ENCODE measurements at places on chromosomes 7 and 10.

- no peak for DNase-seq
These were observed 249.0 kb downstream of the KCNMA1 start for GRCh38 chr10:77388571-77389100.

DNA sequence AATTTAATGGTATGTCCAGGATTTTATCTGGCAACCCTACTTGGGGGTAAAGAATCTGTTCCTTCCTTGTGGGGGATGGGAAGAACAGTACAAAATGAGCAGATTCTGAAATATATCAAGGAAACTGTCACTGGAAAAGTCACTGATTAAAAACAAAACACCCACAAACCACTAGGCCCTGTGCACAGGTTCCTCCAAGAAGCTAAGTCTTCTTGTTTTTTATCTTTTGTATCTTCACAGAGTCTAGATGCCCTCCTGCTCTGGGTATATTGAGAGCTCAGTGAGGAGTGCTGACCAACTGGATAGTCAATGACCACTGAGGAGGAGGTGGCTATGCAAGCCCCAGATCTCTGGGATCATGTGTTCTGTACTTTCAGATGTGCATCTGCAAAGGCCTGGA, 86.8 kb upstream of the ANKRD1 start:
- DNase-seq = no peak

DNA sequence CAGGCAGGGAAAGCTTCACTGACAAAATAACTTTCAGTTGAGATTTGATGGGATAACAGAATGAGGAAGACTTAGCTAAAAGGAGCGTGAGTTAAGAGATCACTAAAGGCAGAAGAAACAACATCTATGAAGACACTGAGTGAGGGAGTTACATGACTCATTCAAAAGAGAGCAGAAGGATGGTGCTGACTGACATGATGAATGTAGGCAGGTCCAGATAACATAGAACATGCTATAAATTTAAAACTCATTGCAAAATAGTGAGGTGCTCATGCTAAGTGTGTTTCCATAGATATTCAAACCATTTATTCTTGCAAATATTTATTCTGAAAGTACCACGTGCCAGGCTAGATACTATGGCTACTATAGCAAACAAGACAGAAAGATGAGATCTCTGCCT, 116.4 kb upstream of the DGKB start:
- no peak for DNase-seq

GRCh38 chr10:3045471-3046209, 21.7 kb upstream of the PFKP start:
- no peak for DNase-seq

DNA sequence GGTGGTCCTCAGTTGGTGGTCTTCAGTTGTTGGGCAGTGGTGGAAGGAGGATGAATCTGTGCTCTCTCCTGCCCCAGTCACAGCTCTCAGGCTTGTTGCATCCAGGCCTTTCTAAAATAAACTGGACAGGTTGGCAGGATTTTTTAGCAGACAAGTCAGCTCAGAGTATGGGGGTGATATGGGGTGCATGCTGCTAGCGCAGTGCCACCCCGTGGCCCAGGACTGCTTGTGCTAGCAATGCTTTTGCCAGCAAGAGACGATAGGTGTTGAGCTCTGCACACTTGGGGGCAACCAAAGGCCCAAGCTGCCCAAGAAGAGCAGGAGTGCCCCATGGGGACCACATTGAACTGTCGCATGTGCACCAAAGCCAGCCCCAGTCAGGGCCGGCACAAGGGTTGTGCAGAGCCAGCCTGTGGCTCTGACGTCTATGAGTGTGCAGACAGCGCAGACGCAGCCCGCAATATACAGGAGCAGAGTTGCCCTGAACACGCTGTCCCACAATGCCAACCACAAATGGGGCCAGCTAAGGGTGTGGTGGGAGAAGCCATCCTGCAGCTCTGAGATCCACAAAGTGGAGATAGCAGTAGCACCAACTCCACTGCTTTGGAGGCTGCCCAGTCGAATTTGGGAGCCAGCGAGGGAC, 49.8 kb upstream of the PDSS1 start:
- DNase-seq = no peak

GRCh38 chr7:69946901-69947300, 348.6 kb downstream of the AUTS2 start:
- DNase-seq = peak; percentile 47

DNA sequence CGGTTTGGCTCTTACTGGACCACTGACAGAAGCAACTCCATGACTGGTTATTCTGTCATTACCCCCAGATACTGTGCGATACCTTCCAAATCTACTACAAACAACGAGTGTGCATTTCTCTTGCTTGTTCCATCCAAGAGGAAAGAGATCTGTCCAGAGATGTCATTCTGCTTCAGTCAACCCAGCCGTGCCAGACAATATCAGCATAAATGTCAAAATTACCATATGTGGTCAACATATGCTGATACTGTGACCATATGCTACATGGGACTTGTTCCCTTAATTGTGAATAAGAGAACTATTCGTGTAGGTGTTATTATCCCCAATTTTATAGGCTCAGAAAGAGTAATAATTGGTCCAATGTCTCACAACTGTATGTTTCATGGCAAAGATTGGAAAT, 143.2 kb upstream of the PRSS1 start:
- no peak for DNase-seq

DNA sequence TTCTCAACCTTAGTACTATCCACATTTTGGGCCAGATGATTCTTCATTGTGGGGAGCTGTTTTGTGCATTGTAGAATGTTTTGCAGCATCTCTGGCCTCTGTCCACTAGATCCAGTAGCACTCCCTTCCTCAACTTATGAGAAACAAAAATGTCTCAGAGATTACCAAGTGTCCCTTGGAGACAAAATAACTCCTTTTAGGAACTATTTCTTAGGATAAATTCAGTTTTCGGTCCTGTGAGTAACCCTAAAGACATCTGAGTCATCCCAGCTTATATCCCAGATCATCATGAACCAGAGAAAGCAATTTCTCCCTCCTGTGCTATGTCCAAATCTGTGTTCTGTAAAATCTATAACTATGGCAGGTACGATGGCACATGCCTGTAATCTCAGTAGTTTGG, 266.6 kb upstream of the PHYHIPL start:
- no peak for DNase-seq

- DNase-seq = no peak
These were observed 8.4 kb upstream of the UCN3 start for GRCh38 chr10:5356302-5356763.

DNA sequence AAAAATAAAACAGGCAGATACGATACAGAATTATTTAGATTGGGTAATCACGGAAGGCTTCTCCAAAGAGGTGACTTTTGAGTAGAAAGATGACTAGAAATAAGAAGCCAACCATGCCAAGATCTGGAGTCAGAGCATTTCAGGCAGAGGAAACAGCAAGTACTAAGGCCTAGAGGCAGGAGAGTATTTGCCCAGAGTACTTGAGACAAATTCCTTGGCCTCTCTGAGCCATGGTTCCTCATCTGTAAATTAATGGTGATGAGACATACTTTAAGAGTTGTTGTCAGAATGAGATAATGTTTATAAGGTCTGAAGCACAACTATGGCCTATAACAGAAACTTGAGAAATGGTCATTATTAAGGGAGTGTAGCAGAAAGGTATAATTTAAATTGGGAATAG, 15.8 kb upstream of the GPR37 start:
- DNase-seq = no peak

- DNase-seq = no peak
These were observed 393.3 kb downstream of the PLXNA4 start for GRCh38 chr7:132182992-132183391.

DNA sequence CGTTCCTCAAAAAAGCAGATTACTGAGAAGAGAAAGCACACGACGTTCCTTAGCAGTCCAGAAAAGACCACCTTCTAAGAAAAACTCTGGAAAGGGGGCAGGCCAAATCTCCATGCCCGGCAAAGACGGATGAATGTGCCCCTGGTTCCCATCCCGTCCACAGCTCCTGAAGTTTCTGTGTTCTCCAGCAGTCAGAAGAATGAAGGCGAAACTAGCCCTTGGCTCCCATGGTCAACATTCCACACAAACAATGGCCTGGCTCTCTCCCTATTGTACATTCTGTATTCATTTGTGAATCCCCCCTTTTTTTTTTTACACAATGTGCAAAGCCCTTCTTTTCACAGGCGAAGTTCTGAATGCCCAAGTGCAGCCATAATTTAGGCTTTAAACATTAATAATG, 5.3 kb downstream of the CTBP2 start:
- no peak for DNase-seq

GRCh38 chr10:110634527-110635209, 9.5 kb upstream of the RBM20 start:
- DNase-seq = no peak

DNA sequence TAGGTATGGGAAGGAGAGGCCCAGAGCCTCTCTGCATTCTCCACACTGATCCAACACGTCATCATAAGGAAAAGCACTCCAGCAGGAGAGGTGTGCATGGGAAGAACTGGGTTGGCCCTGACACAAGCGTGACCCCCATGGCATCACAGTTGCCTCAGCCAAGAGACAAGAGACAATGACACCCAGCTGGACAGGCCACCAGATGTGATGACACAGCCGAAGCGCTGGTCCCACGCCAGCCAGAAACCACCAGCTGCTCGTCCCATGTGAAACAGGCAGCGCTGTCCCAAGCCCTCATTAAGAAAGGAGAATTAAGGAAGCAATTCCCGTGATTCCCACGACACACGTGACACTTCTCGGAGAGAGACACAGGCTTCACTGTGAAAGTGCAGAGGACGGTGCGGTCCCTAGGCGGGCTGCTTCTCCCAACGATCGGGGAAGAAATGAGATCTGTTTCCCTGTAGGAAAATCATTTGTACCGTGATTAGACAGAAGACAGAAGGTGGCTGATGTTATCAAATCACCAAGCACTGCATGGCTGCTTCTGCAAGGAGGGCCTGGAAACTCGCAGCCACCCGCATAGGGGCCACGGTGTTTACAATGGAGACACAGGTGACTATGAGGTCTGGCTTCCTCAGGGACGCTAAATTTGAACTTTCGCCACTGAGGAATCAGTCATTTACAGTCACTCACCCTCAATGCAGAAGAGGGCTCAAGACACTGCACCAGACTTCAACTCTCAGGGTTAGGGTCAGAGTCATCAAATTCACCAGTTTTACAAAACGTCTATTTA, 74.5 kb downstream of the DIP2C start:
- no peak for DNase-seq

GRCh38 chr7:39735903-39736302, 112.5 kb downstream of the RALA start:
- no peak for DNase-seq

GRCh38 chr10:14247377-14248116, 83.2 kb downstream of the FRMD4A start:
- no peak for DNase-seq

DNA sequence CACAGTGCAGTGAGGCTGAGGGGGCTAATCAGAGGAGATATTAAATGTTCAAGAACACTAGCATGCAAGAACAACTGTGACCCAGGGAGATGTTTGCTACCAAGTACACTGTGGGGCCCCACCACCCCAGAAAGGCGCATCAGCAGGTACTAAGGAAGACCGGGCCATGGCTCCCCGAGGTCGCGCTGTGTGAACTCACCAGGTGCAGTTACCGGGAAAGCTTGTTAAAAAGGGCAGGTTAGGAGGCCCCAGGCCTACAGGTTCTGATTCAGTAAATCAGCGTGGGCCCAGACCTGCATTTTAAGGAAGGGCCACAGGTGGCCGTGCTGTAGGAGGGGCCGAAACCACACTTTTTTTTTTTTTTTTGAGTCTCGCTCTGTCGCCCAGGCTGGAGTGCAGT, 54.6 kb downstream of the TMEM209 start:
- no peak for DNase-seq

GRCh38 chr7:74183653-74184450, 9.7 kb downstream of the EIF4H start:
- DNase-seq = peak; percentile 36

- DNase-seq = no peak
These were observed 111.6 kb downstream of the MAGI2 start for GRCh38 chr7:79341902-79342301.

- DNase-seq = no peak
These were observed 57.2 kb downstream of the TFEC start for GRCh38 chr7:115973406-115973805.

DNA sequence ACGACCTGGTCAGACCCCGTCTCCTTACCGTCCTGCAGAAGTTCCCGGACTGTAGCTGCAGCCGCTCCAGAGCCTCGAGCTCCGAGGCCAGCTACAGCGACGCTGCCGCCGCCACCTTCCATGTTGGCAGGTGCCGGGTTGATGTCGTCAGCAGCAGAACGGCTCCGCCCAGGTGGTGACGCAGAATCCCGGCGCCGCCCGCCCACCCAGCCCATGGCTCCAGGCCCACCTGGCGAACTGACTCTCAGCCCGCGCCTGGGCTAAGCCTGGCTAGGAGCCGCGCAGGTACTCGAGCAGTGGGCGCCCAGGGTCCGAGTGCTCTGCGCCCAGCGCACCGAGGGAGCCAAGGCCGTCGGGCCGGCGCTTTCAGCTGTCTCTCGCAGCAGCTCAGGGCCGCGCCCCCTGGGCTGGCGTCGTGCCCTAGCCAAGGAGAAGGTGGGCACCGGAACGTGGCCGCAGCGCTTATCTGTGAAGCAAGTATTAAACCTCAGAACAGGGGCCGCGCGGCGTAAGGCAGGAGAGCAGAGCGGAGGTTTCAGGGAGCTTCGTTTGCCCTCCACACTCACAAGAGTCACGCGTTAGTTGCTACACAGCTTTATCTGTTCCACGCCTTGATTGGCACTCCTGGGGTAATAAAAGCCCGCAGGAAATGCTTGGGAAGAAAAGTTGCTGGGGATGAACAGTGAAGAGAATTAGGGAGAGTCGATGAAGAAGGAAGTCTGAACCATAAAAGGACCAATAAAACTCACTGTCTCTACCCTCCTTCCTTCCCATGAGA, at the start of the genes COG5 and DUS4L:
Gene COG5 (minus strand): TSS at position 146 of the 778 bp plus-strand sequence. CDS start 24 bp downstream, at position 122.
Gene DUS4L (plus strand): TSS at position 197 of the 778 bp plus-strand sequence. CDS start 3,100 bp downstream, outside the sequence.
- peak; percentile 80 for DNase-seq
